Endothelial cell of umbilical vein (primary cell): ENCODE measurements at places on chromosomes 4 and X. TPM values are rescaled to one million over a fixed set of nuclear protein-coding genes. Genes with fewer than 3 reads are reported as not detected.

The MSX1 gene
- polyA plus RNA-seq: 6.2 and 9.2 TPM in 2 replicates

The GRXCR1 gene
- polyA plus RNA-seq: not detected in 2 replicates

The GPC4 gene
- polyA plus RNA-seq: not detected in 2 replicates

DNA sequence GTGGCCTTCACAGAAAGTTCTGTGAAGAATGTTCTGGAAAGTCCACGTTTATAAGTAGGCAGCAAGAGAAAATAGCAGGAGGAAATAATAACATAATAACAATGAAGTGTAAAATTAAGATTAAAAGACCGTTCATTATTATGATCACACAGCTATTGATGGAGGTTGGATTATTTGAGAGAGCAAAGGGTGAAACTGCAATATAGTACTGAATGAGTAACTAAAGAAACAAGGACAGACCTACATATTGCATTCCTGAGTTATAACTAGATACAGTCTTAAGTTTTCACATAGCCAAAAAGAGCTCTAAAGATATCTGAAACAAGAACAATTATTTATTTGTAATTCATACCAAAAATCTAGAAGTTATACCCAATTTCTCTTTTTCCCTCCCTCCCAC, 122.9 kb upstream of the TMEM164 start:
- no peak for DNase-seq
- no peaks in the 10 kb centered on the region for H3K4me1 ChIP-seq
- no peaks in the 10 kb centered on the region for H3K36me3 ChIP-seq

DNA sequence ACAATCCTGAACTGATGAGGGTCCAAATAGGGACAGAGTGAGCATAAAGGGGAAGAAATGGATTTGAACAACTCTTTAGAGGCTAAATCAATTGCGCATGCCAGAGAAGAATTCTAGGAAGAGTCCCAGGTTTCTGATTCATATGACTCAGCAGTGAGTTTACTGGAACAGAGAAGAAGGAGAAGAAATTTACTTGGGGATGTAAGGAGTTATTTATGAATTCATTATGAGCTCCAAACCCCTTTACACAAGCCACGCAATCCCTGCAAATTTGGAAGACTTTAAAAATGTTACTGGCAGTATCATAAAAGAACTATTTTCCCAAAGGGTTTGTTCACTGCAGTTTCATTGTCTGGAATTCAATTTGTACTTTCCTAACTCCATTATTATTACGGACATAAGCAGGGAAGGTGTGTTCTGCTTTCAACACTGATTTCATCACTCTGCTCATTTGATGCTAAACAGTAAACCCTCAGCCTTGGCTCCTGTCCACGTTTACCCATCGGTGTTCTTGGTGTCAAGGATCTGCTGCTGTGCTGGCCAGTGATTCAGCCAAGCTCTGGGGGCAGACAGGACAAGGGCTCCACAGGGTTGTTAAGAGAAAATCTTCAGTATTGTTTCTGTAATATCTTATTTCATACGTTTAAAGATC, 273.7 kb downstream of the HNRNPD start:
- no peak overlapping the region for H3K4me3 ChIP-seq
- no peak for DNase-seq
- no peaks in the 10 kb centered on the region for H3K4me1 ChIP-seq
- H3K27me3 ChIP-seq: no peaks in the 10 kb centered on the region

DNA sequence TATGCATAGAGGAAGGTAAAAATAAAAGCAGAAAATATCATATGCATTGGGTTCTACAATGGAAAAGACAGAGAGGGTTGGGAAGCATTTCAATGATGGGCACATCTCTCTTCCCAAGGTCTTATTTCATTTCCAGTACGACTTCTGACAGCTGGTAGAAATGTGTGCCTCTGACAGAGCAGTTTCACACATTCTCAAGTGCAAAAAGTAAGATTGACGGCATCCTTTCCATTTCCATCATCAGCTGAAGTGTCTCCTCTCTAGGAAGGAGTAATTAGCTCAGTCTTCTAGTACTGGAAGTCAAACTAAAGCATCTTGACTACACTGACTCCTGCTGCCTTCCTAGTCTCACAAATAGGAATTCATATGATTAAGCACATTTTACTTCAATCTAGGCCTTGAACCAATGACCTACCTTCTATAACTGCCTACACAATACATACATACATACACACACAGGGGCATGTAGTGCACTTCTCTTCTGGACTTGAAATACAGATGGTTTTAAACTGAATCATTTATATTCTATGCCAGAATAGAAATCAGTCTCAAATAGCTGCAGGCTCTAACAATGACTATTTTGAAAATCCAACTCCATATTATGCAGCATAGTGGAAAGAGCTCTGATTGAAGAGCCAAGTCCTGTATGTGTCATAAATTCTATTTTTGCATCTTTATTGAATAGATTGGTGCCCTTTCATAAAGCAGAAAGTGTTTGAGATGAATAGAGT, 473.4 kb downstream of the INPP4B start:
- no peak overlapping the region for H3K27ac ChIP-seq
- no peak overlapping the region for H3K4me3 ChIP-seq
- H3K27me3 ChIP-seq: no peaks in the 10 kb centered on the region

- H3K4me3 ChIP-seq: no peak overlapping the region
- H3K27me3 ChIP-seq: no peaks in the 10 kb centered on the region
- H3K36me3 ChIP-seq: no peaks in the 10 kb centered on the region
- H3K27ac ChIP-seq: no peak overlapping the region
- H3K4me1 ChIP-seq: peaks cover 39% of the 10 kb centered on the region
These were observed 15.8 kb downstream of the TBC1D9 start for GRCh38 chr4:140740422-140740821.

GRCh38 chrX:40448793-40449192, 132.0 kb upstream of the ATP6AP2 start:
- H3K4me1 ChIP-seq: no peaks in the 10 kb centered on the region
- no peaks in the 10 kb centered on the region for H3K36me3 ChIP-seq
- no peak for DNase-seq

GRCh38 chr4:119731778-119732177, 103.2 kb upstream of the PDE5A start:
- no peaks in the 10 kb centered on the region for H3K36me3 ChIP-seq
- no peak for DNase-seq
- H3K4me1 ChIP-seq: peaks cover 21% of the 10 kb centered on the region
- no peaks in the 10 kb centered on the region for H3K27me3 ChIP-seq
- H3K27ac ChIP-seq: no peak overlapping the region

- no peaks in the 10 kb centered on the region for H3K36me3 ChIP-seq
- no peaks in the 10 kb centered on the region for H3K27me3 ChIP-seq
- no peak for DNase-seq
- H3K4me3 ChIP-seq: no peak overlapping the region
These were observed 88.3 kb downstream of the SHROOM2 start for GRCh38 chrX:9874483-9874882.

DNA sequence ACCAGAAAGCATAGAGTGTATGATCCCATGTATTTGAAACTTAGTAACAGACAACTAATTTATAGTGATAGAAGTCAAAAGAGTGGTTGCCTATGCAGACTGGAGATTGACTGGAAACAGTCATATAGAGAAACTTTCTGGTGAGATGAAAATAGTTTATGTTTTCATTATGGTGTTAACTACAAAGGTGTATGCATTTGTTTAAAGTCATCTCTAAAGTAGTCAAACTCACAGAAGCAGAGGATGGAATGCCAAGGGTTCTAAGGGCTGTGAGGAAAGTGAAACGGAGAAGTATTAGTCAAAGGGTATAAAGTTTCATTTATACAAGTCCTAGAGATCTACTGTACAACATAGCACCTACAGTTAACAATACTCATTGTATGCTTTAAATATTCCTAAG, 45.8 kb downstream of the ENOX2 start:
- DNase-seq: no peak
- no peaks in the 10 kb centered on the region for H3K4me1 ChIP-seq
- no peak overlapping the region for H3K4me3 ChIP-seq

DNA sequence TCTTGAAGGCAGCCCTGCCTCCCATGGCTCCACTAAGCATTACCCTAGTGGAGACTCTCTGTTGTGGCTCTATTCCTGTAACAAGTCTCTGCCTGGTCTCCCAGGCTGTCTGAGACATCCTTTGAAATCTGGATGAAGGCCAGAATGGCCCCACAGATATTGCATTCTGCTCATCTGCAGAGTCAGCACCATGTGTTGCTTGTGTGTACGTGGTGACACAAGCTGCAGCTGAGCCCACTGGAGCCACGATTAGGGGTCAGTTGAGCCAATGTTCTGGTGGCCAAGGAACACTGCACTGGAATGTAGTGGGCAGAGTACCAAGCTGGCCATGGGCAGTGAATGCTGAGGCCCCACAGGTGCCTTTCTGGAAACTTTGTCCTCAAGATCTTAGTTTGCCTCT, 29.2 kb downstream of the GRID2 start:
- no peaks in the 10 kb centered on the region for H3K27me3 ChIP-seq
- H3K4me3 ChIP-seq: no peak overlapping the region
- H3K4me1 ChIP-seq: no peaks in the 10 kb centered on the region
- no peaks in the 10 kb centered on the region for H3K36me3 ChIP-seq
- DNase-seq: no peak

DNA sequence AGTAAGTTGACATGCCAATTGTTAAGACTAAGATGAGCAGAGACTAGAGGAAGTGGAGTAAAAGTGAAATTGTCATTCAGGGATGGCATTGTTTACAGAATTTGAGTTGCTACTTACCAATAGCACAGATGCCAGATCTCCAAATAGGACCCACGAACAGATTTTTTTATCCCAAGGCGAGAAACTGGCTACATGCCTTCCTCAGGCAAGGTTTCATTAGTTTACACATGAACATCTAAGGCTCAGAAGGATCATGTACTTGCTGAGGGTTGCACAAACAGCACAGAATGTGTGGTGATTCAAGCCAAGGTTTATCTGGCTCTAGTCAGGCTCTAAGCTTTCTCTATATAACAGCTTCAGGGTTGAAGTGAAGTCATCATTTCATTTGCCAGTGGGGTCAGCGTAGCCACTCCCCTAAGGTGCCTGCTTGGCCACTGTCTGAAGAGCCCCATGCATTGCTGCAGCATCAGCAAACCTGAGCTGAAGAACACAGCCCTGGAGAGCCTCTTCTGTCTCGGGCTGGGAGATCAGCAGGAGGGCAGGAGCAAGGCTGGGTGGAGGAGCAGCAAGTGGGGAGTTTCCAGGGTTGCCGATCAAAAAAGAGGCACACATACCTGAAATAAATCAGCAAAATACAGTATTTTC, 193.0 kb upstream of the LCORL start:
- no peak overlapping the region for H3K4me3 ChIP-seq
- no peak overlapping the region for H3K27ac ChIP-seq
- no peaks in the 10 kb centered on the region for H3K36me3 ChIP-seq
- no peak for DNase-seq

DNA sequence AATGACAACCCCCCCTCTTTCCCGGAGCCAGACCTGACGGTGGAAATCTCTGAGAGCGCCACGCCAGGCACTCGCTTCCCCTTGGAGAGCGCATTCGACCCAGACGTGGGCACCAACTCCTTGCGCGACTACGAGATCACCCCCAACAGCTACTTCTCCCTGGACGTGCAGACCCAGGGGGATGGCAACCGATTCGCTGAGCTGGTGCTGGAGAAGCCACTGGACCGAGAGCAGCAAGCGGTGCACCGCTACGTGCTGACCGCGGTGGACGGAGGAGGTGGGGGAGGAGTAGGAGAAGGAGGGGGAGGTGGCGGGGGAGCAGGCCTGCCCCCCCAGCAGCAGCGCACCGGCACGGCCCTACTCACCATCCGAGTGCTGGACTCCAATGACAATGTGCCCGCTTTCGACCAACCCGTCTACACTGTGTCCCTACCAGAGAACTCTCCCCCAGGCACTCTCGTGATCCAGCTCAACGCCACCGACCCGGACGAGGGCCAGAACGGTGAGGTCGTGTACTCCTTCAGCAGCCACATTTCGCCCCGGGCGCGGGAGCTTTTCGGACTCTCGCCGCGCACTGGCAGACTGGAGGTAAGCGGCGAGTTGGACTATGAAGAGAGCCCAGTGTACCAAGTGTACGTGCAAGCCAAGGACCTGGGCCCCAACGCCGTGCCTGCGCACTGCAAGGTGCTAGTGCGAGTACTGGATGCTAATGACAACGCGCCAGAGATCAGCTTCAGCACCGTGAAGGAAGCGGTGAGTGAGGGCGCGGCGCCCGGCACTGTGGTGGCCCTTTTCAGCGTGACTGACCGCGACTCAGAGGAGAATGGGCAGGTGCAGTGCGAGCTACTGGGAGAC, 1.6 kb downstream of the PCDH10 start:
- no peaks in the 10 kb centered on the region for H3K36me3 ChIP-seq
- H3K4me3 ChIP-seq: peak overlapping the region; percentile 90
- peak overlapping the region; percentile 67 for H3K27ac ChIP-seq
- DNase-seq: peak; percentile 58

- H3K27ac ChIP-seq: no peak overlapping the region
- no peak overlapping the region for H3K4me3 ChIP-seq
- no peaks in the 10 kb centered on the region for H3K36me3 ChIP-seq
- no peak for DNase-seq
- H3K27me3 ChIP-seq: no peaks in the 10 kb centered on the region
- no peaks in the 10 kb centered on the region for H3K4me1 ChIP-seq
These were observed 20.7 kb upstream of the GRXCR1 start for GRCh38 chr4:42871671-42872290.
